DMS53 (cell line): ENCODE measurements at places on chromosomes 1 and 21.

GRCh38 chr21:38134084-38134873 is 122.5 kb upstream of the KCNJ15 start:
- DNase-seq = no peak

DNA sequence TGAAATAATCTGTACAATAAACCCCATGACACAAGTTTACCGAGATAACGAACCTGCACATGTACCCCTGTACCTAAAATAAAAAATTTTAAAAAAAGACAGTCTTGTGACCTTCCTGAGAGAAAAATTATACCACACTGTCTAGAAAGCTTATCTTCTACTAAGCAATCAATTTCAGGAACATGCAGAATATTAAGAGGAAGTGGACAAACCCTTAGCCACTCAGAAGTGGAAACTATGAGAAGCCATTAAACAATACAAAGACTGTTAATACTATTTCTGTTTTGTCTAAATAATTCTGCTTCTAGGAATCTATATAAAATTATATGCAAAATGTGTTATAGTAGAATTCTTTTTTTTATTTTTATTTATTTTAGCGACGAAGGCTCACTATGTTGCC is 93.9 kb downstream of the ADAMTS1 start:
- no peak for DNase-seq

DNA sequence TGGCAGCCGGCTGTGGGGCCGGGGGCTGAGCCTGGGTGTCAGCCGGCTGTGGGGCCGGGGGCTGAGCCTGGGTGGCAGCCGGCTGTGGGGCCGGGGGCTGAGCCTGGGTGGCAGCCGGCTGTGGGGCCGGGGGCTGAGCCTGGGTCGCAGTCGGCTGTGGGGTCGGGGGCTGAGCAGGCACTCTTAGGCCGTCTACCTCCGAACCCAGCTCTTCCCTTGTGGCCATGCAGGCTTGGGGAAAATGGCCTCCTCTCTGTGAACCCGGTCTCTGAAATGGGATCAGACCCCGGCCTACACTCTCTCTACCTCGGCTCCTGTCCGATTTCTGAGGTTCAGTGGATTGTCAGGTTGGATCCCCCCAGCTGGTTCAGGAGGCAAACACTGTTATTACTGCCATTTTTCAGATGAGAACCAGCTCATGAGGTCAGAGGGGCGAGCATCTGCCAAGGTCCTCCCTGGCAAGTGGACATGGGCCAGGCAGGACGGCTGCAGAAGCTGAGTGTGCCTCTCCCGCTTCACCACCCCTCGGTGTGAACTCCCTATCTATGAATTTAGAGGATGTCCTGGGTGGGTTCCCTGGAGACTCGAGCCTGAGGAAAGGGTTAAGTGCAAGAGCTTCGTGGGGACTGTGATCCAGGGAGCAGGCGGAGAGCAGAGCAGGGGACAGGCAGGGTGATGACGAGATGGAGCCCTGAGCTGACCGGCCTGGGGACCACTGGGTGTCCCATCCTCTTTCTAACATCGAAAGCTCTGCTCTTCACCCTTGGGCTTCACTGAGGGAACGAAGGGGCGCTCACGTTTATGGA is 10.9 kb upstream of the COL18A1 start:
- DNase-seq = no peak

- peak; percentile 16 for DNase-seq
Observed at GRCh38 chr1:115192200-115192767, 103.0 kb upstream of the TSPAN2 start.

DNA sequence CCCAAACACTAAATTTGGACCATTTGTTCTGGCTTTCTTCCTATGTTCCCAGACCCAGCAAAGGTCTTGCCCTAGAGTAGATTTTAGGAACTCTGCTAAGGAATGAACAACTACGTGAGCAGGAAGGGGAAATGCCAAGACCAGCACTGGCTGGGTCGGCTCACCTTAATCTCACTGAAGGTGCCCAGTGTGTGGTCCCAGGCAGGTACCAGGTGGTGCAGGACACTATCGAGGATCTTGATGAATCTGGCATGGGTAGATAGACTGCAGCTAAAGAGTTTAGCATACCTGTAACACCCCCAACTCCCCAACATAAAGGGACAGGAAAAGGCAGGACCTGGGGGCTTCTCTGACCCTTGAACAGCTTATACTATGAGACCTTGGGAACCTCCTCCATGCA is 3.0 kb downstream of the HECTD3 start:
- no peak for DNase-seq

DNA sequence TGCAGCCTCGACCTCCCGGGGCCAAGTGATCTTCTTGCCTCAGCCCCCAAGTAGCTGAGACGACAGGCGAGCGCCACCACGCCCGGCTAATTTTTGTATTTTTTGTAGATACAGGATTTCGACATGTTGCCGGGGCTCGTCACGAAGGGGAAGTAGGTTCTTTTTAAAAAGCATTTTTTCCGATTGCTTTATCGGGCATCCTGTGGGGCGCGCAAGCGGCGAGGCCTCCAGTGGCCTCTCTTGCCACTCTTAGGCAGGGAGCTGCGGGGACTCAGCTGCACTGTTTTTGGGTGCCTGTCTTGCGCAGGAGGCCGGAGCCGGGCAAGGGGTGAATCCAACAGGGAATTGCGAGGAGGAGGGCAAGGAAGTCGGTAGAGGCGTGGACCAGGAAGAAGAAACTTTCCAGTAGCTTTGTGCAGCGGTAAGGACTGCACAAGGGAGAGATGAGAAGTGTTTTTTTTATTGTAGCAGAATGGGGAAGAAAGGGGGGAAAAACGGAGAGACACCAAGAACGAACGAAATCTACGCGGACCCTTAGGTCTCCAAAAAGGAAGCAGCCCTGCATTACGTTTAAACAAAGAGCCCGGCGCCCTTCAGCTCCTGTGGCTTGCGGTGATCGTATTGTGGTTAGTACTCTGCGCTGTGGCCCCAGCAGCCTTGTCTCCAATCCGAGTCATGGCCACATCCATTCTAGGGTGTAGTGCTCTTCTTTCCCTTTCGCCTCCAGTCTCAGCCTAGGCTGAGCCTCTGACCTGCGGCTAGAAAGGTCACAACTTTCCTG is 164.8 kb downstream of the PPIAL4G start:
- DNase-seq = no peak

GRCh38 chr1:20234788-20235535 is 48.6 kb upstream of the PLA2G2C start:
- DNase-seq = no peak

GRCh38 chr1:208577381-208577905 is 333.3 kb upstream of the PLXNA2 start:
- no peak for DNase-seq

GRCh38 chr21:19510653-19511052 is 1107.1 kb upstream of the TMPRSS15 start:
- DNase-seq = peak; percentile 26

DNA sequence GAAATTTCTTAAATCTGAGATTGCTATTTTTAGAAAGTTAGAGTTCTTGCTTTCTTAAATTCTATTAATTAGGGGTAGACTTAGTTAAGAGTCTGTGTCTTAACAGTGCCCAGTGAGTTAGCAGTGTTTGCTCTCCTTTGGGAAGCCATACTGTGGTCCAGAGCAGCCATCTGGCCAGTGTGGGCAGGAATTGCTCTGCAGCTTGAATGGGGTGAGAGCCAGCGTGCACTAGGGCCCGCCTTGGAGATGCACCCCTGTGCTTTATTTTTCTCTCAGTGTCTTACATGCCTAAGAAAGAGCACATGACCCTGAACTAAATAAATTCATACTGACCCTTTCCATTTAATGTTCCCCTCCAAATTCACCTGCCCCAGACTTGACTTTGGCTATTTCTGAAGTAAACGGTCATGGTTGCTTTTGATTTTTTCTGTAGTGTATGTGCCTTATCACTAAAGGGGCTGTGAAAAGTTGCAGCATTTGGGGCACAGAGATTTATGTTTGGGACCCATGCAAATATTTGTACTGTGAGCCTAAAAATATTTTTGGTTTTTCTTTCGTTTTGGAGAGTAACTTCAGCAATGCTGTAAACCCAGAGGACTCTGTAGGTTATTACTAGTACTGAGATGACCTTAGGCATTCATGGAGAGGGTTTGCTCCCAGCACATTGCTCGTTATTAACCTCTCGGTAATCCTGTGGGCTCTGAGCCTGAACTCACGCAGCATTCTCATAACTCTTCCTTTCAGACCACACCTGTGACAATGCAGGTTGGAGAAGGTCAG is 21.3 kb upstream of the KCNQ4 start:
- DNase-seq = no peak

GRCh38 chr1:183913567-183913993 is 108.7 kb downstream of the RGL1 start:
- DNase-seq = no peak

DNA sequence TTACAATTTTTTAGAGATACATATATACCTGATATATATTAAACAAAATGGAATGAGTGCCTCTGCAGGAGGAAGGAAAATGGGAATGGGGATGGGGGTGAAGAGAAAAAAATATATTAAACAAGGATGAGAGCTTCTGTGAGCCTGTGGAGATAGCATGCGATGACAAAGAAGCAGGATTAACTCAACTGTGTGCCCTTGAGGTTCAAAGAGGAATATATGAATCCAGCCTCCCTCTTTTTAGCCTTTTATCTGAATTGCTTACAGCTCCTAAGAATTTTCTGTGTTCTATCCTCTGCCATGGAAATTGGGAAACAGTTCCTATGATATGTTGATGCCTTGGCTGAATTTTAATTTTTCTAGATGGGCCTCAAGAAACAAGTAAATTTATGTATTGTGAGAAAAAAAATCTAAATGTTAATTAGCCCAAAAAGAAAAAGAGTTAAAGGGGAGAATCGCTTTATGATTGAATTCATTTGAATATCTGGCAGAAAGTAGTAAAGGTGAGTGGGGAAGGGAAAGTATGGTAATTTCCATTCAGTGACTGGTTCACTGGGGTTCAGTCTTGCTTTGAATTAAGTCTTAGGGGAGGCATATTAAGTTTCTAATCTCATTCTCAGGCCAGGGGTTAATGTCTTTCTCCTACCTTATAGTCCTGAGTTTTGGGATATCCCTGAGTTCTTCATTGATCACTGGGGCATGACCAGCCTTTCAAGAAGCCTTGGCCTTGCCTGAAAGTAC is 106.3 kb upstream of the HMCN1 start:
- DNase-seq = no peak

- DNase-seq = no peak
Observed at GRCh38 chr1:2601721-2602303, 15.2 kb downstream of the PRXL2B start.

GRCh38 chr1:1994536-1994935 is 9.1 kb downstream of the CFAP74 start:
- no peak for DNase-seq

DNA sequence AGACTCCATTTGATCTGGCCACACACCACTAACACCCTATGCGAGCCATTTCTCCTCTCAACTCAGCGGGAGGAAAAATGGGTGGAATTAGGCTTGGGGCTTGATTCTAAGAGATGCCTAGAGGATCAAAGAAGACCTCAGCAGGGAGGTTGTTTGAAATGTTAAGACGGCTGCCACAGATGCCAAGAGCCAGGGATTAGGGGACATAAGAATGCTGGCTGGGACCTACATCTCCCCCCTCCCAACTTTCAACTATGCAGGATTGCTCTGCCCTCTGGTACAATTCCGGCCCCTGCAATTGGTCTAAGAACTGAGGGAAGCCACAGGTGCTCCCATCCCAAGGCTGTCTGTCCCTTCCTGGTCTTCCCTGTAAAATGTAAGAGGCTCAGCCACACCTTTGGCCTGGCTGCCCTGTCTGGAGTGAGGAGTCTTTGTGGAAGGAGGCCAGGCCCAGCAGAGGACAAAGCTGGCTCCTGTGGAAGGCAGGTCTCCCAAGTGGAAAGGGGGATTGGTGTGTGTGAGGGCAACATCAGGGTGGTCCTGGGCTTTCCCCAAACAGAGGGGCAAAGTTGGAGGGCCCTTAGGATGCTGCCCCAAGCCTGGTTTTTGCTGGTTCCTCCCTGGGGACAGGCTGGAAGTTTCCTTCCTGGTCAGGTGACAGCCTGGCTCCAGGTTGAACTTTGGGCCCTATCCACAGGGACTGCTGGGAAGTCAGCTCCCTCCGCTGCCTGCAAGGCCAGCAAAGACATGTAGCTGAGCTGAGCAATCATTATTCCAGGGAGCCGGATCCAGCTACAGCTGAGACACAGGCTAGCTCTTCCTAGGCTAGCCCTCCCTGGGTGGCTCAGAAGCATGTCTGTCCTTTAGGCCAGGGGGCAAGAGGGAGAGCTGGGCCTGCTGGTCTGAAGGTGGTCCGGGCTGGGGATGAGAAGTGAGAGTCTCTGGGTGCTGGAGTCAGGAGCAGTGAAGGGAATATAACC is 34.5 kb upstream of the SYNC start:
- peak; percentile 51 for DNase-seq

DNA sequence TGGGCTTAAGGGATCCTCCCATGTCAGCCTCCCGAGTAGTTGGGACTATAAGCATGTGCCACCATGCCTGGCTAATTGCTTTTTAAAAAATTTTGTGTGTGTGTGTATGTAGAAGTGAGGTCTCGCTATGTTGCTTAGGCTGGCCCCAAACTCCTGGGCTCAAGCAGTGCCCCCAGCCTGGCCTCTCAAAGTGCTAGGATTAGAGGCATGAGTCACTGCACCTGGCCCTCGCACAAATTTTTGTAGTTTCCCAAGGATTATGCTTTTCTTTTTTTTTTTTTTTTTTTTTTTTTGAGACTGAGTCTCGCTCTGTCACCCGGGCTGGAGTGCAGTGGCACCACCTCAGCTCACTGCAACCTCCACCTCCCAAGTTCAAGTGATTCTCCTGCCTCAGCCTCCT is 144.4 kb upstream of the HNRNPU start:
- DNase-seq = peak; percentile 49

DNA sequence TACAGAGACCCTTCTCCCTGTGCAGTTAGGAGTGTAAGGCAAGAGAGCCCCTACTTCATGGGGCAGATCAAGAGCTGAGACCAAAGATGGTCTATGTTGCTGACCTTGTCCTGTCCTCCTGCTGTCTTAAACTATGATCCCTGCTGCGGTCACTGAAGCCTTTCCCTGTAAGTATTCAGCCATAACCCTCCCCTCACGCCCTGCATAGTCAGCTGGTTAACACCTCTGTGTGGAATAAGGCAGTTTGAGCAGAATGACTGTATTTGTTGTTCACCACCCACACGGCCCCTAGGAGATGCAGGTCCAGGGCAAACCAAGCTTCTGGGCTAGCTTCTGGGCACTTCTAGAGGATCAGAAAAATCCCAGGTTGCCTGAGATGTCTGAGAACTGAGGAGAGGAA is 356 bp downstream of the TSPAN1 start:
- DNase-seq = no peak

DNA sequence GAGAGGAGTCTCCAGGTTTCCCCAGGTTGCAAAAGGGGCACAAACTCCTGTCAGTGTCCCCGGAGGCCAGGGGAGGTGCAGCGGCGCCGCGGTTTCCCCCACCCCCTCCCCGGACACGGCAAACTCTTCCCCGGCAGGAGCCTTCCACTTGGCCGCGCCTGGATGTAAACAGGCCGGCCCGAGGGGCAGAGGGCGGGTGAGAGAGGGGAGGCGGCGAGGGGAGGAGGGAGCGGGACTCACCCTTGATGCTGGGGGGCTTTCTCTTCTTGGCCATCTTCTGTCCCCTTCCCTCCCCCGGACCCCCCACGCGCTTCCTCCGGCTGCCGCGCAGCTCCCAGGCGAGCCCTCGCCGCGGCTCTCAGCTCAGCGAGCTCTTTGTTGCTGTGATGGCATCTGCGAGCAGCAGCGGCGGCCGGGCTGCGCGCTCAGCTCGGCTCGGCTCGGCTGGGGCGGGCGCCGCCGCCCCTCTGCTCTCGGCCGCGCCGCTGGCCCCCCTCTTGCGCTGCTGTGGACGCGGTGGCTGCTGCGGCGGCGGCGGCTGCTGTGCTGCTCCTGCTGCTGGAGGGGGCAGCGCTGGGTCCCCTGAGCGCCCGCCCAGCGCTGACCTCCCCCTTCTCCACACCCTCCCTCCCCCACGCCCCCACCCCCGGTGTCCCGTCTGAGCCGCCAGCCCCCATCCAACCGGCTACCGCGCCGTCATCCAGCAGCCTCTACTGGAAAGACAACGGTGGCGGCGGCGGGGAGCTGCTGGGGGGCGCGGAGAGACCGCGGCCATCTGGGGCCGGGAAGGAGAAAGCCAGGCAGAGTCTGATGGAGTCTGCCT is 4.9 kb upstream of the SLC44A5 start:
- peak; percentile 77 for DNase-seq
